ENCODE measurements at places on chromosomes 16 and 17.

DNA sequence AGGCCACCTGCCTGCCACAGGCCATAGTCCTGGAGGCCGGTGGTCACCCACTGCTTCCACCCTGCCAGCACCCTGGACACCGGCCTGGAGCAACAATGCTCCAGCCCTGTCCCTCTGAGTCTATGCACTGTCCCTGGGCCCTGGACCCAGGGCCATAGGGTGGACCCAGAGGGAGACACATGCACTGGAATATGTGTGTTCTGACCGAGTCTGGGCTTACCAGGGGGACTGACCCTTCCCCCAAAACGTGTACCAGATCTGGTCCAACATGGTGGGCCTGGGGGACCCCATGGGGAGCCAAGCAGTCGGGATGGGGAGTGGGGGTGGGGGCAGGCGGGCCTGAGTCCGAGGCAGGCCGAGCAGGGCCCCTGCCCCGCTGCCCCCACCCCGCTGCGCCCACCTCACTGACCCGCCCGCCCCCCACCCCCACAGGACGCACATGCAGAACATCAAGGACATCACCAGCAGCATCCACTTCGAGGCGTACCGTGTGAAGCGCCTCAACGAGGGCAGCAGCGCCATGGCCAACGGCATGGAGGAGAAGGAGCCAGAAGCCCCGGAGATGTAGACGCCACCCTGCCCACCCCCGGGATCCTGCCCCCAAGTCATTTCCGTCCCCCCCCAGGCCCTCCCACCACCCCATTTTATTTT is 357.4 kb downstream of the SEC14L1 start:
- no peak for DNase-seq

GRCh38 chr17:80706463-80706867 is 161.8 kb downstream of the RPTOR start:
- no peak for DNase-seq

- DNase-seq = no peak
Measured at GRCh38 chr17:82087961-82088837, 9.8 kb downstream of the FASN start.

GRCh38 chr16:337437-337836 is 15.1 kb downstream of the AXIN1 start:
- no peak for DNase-seq

GRCh38 chr17:39744075-39744835 is 6.5 kb downstream of the GRB7 start:
- no peak for DNase-seq

GRCh38 chr16:11871193-11871592 is 19.9 kb upstream of the RSL1D1 start:
- no peak for DNase-seq

DNA sequence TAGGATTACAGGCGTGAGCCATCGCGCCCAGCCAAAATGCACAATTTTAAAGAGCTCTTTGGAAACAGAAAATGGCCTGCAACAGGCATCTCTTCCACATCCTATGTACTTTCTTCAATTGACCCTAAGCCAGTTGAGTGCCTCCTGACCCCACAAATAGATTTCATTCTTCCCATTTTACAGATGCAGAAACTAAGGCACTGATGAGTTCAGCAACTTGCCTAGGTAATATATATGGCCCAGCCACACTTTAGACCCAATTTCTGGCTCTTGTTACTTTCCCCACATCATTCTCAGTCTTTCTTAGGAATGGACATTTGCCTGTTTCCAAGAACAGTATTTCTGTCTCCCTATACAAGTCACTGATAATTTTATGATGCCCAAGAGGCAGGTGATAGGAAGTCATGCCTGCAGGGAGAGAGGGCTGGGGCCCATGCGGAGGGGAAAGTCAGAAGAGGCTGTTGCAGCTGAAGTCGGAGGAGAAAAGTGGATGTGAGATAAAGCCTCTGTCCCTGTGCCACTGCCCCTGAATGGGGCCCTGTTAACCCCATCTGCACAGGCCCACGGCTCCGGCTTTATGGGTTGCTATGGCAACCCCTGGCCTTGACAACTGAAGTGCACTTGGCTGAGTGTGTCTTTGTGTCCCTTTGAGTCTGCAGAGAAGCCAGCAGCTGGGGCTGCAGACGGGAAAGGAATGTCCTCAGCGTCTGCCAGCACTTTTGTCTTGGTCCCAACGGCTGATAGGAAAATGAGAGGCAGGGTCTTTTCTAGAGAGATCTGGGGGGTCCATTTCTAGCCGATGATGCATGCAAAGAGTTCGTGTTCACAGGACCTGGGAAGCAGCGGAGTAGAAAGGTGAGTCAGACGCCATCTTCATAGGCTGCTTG is 45.9 kb downstream of the ABAT start:
- no peak for DNase-seq

GRCh38 chr17:77130525-77130924 is 10.2 kb upstream of the SEC14L1 start:
- DNase-seq = no peak

DNA sequence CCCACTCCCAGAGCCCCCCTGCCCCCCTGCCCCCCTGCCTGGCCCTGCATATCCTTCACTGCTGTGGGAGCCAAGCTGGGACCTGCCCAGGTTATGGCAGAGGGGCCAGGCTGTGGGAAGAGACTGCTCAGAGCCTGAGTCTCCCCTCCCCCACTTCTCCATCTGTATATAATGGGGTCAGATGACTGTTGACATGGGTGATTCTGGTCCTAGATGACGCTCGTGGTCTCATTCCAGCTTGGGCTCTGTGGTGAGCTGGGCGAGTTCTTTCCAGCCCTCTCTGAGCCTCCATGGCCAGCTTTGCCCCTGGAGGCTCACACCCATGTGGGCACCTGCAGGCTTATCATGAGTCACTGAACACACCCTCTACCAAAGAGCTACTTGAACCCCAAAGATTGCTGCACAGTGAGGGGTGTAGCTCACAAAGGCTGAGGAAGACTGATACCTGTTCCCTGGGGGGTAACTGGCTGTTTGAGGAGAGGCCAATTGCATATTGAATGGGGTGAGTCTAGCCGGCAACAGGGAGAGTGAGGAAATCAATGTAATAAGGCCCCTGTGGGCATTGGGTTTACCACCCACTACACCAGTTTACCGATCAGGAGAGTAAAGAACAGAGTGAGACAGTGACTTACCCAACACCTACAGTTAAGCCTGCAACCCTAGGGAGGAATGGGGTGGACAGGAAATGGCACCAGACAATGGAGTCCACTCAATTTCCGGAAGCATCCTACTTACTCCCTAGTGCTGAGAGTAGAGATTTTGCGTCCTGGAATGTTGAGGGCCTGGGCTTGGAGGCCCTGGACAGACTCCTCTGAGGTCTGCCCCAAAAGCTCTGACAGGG is 4.2 kb upstream of the SREBF1 start:
- DNase-seq = no peak

DNA sequence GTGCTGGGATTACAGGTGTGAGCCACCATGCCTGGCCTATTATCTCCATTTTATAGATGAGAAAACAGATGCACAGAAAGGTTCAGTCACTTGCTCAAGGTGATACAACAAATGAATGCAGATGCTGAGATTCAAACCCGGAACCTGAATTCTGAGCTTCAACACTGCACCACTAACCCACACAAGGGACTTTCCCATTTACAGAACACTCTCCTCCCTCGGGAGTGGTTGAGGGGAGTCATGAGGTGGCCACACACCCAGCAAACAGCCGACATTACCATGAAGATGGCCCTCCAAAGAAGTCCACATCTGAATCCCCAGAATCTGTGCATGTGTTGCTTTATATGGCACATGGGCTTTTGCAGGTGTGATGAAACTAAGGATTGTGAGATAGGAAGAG is 9.1 kb downstream of the BCL7C start:
- no peak for DNase-seq

GRCh38 chr16:11064202-11064540 is 119.8 kb downstream of the CLEC16A start:
- no peak for DNase-seq

DNA sequence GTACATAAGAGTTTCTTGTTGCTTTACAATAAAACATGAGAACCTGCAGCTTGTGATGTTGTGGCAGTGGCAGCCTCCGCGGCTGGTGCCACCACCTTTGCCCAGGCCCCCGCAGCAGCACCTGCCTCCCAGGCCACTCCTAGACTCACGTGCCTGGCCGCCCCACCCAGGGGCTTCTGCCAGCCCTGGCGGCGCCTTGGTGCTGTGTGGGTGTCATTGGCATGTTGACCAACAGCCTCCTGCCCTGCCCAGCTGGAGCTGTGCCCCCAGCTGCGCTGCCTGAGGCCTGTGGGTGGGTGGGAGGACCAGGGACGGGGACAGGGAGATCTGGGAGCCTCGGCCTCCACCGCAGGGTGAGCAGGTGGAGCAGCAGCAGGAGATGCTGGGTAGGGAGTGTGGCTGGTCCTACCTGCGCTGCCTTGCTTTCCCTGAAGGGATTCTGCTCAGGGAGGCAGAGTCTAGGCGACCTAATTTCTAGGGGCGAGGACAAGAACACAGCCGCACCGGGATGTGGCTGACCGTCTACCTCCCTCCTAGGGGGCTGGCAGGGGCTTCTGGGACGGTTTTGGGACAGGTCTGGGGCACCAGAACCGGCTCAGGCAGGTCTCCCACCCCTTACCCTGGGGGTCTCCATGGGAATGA is 428 bp upstream of the DNASE1L2 start:
- DNase-seq = no peak

DNA sequence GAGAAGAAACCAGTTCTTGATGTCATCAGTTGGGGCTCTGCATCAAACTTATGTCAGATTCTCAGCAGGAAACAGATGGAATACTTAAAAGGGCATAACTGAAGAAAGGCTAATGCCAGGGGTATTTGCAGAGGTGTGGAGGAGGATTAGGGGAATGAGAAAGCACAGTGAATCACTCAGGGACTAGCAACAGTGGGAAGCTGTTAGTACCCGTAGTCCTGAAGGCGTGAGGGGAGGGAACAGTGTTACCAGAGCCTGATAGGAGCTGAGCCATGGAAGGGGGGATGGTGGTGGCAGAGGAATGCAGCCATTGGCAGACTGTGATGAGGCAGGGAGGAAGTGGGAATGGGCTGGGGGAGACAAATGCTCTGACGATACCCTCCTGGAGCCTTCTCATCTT is 162.3 kb downstream of the UTP18 start:
- no peak for DNase-seq

GRCh38 chr17:2395258-2396181 is 5.3 kb downstream of the MNT start:
- no peak for DNase-seq

DNA sequence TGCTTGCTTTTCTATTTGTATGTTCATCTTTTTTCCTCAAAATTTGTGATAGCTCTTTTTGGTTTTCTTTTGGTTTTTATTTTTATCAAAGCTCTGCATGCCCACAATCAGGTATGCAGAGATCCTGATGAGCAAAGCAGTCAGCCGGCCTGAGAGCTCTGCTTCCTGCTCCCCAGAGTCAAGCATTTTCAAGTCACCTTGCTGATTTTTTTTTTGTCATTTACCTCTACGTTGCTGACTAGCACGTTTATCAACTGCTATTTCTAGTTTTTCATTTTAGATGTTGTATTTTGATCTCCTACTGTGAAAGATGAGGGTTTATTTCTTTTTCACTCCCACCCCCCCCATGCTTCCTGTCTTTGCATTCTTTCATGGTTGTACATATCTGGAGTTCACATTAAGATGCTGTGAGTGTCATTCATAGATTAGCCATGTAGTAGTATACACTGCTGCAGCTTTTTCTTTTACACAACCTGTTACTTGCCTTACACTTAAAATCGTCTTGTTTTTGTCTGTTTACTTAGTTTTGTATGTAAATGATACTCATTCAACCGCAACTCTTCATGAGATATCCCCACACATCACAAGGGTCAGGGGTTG is 196.2 kb downstream of the LGALS9B start:
- DNase-seq = no peak

- DNase-seq = no peak
Measured at GRCh38 chr16:57795431-57795878, 6.8 kb downstream of the KIFC3 start.
